ENCODE measurements at places on chromosomes 16 and 17.

DNA sequence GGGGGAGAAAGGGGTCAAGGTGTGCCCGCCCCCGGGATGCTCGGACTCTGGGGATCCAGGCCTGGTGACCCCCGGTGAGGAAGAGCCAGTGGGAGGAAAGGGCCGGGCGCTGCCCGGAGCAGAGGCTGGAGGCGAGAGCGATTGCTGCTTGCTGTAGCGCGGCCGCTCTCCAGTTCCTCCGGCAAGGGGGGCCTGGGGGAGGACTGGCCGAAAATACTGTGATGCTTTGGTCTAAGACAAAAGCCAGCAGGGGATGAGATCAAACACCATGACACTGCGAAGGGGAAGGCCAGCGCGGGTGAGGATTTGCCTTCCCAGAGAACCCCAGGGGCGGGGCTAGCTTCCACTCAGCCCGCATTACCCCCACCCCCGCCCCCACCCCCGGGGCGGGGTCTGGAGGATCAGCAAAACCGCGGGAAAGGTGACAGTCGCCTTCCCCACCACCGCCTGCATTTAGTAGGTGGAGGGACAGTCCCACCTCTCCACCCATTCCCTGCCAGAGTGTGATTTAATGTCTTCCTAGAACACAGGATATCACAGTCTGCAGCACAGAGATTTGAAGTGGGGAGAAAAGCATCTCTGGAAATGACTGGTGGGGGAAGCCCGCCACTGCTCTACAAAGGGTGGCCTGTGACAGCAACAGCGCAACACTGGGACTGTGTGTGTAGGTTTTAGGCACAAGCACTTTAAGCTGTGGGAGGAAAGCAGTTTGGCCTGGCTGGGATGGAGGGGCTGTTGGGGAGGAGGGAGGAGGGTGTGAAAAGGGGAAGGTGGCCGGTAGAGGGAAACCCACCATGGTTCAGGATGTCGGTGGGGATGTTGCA is 25.7 kb downstream of the MRC2 start:
- peak; percentile 23 for DNase-seq

GRCh38 chr16:68473358-68474070 is 25.2 kb upstream of the SMPD3 start:
- no peak for DNase-seq

DNA sequence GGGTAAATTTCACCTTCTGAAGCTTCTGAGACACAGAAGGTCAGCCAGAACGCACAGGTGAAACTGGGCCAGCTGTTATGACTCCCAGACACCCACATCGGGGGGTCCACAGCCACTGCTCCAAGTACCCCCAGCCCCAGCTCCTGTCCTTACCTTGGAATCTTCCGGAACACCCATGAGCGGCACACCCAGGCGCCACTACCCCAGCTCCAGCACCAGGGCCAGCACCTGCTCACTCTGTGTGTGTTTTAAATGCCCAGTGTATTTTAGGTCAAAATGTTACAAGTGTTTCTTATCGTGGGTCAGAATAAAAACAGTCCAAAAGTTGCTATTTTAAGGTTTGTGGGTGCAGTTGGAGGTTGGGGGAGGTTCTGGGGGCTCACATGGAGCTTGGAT is 116.3 kb downstream of the RMI2 start:
- no peak for DNase-seq

- DNase-seq, result no peak
These were observed at the start of gene CHRNB1 for GRCh38 chr17:7444682-7445618. CHRNB1 (plus strand) TSS chr17:7445061; CDS start chr17:7445128, 67 bp downstream.

DNA sequence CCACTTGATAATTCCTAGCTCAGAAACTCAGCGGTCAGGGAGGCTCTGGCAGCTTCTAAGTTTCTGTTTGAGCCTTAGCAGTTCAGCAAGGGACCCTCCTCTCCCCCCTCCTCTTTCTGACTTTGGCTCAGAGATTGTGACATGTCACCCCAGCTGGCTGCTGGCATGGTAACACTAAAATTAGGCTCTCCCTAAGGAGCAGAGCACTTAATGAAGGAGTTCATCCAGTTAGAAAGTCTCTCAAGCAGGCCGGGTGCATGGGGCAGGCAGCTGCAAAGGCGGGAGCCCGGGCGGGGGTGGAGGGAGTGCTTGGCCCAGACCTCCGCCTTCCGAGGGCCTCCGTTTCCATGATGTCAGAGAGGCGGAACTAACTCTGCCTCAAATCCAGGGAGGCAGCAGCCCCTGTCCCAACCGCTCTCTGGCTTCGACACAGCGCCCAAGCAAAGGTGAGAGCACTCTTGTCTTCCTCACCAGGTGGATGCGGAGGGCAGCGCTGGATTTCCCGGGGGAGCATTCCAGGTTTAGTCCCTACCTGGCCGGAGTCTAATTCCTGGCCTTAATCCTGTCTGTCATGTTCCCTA is 128.0 kb upstream of the PLCG2 start:
- no peak for DNase-seq

DNA sequence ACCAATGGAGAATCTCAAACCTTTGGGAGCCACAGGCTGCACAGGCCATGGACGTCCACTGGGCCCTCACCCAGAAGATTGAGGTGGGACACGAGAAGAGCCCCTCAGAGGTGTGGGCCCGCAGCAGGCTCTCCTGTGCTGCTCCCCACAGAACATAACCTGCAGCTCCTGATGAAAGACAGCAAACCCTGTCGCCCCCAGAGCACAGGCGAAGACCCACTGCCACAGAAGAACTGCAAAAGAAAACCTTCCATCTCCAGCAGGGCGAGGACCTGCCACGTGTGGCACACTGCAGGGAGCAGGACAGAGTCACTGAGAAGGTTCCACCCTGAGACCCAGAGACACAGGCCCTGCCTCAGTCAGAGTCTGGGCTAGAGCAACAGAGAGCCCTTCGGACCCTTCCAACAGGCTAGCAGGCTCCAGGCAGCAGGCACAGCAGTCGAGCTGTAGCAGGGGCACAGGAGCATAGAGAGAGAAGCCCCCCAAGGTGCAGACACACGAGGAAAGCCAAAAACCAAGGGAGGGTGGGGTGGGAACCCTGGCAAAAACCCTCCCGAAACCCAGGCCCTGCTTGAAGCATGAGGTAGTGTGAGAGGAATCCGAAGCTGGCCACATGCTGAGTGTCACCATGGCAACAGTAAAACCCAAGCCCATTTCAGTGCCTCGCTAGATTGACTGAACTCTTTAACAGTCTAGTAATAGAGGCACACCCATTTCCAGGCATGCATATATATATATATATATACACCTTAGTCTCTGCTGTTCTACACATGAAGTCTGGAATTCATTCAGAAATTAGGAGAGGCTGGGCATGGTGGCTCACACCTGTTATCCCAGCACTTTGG is 60.0 kb upstream of the CHMP6 start:
- DNase-seq, result no peak

All from effector memory CD4-positive, alpha-beta T cell (primary cell).